Uterus (tissue), 4 donors: ENCODE measurements at places on chromosomes 7 and 10. TPM values are rescaled to one million over a fixed set of nuclear protein-coding genes. Genes with fewer than 3 reads are reported as not detected.

DNA sequence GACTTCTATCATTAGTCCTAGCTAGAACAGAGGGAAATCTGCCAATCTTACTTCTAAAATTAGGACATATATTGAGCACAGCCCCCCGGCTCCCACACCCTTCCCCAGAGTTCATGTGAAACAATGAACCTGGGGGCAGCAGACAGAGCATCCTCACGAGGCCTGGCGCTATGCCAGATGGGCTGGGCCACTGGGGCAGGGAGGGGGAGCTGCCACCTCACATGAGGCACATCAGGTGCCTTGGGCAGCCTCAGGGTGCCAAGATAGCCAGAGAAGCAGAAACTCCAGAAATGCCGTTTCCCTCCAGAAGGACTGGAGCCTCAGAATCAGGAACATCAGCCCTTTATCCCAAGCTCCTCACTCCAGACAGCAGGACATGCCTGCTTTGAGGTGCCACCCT, 92.8 kb upstream of the LANCL2 start:
- H3K27ac ChIP-seq, result no peak overlapping the region
- no peaks in the 10 kb centered on the region for H3K4me1 ChIP-seq
- H3K27me3 ChIP-seq, result no peaks in the 10 kb centered on the region
- no peak overlapping the region for H3K4me3 ChIP-seq
- DNase-seq, result no peak

DNA sequence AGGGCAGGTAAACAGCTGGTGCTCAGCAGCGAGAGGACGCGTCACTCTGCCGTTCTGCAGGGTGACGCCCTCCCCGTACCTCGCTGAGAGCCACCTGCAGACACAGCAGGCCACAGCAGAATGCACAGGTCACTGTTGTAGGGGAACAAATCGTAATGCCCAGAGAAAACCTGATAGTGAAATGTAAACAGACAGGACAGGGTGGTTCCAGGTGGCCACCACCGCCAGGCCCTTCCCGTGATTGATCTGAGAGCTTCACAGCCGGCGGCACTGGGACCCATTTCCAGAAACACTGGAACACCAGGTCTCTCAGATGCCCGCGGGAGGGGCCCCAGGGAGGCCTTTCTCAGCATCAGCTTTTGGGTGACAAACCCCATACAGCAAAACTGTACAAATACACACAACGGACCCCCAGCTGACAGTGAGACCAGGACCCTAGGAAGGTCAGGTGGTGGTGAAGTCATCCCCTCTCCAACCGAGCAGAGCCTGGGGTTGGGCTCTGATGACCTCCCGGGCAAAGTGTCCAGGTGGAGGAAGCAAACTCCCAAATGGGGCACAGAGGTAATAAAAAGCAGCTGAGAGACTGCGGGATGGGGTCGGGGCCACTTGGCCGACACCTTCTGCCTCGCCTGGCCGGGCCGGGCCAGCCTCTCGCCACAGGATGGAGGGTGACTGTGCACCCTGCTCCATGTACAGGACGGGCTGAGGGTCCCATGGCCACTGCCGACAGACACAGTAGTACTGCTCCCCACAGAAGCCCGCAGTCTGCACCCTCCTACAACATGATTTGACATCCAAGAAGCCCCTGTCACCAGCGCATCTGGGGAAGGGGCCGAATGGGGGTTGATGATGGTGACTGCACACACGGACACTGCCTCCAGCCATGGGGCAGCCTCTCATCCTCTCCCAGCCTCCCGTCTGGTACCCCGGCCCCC, 4.6 kb downstream of the BHLHA15 start:
- no peak overlapping the region for H3K4me3 ChIP-seq
- no peak overlapping the region for H3K27ac ChIP-seq
- DNase-seq, result no peak
- H3K36me3 ChIP-seq, result no peaks in the 10 kb centered on the region
- H3K27me3 ChIP-seq, result no peaks in the 10 kb centered on the region

GRCh38 chr10:15652117-15652516, 67.6 kb downstream of the ITGA8 start:
- no peak overlapping the region for H3K4me3 ChIP-seq
- H3K36me3 ChIP-seq, result no peaks in the 10 kb centered on the region
- no peak for DNase-seq
- no peaks in the 10 kb centered on the region for H3K27me3 ChIP-seq

DNA sequence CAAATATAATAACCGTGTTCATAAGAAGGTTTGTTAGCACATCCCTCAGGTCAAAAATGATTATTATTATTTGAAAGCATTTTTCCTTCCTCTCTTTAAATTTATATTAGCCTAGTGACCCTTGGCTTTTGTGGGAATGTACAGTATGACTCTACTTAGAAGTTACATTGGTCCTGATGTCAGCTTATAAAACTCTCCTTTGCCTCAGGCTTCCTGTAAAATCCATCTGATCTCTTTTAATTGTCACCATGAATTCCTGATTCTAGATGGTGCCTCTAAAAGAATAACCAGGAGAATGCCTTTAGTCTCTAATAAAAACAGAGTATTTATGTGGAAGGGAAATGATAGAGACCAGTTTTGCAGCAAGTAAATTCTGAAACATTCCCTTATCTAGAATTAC, 1134.4 kb downstream of the XPNPEP1 start:
- no peak for DNase-seq
- H3K36me3 ChIP-seq, result no peaks in the 10 kb centered on the region
- H3K27me3 ChIP-seq, result no peaks in the 10 kb centered on the region
- no peaks in the 10 kb centered on the region for H3K4me1 ChIP-seq

The ZMIZ2 gene
- 2.8 TPM for total RNA-seq

GRCh38 chr10:49207113-49207512, 18.9 kb upstream of the TMEM273 start:
- no peak for DNase-seq
- H3K4me1 ChIP-seq, result no peaks in the 10 kb centered on the region
- no peaks in the 10 kb centered on the region for H3K36me3 ChIP-seq
- no peak overlapping the region for H3K27ac ChIP-seq
- no peak overlapping the region for H3K4me3 ChIP-seq

DNA sequence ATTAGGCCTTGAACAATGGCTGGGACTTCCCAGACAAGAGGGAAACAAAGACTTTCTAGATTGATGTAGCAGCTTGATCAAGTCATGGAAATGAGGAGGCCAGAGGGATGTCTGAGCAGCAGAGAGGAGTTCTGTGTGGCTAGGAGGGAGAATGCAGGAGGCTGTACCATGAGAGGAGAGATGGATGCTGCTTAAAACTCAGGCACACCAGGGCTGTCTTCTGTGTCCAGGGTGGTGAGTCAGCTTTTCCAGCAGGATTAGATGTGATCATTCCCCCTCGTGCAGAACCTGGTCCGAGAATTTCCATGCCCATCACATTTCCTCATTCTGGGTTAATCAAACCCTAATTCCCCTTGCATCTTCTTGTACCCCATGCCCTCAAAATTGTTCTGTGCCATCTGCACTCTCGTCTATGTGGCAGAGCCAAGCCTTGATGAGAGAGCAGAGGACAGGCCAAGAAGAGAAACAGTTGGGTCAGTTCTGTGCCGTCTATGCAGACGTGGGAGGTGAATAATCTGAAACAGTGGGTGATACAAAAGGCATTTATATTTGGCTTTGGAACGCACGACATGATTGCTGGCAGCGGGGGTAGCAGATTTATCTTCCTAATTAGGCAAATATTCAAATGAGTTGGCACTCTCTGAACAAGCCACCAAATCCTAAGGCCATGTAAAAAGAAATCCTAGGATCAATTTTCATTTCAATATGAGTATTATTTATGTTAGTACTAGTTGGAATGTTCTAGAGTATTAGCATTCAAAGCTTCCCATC, 160.7 kb downstream of the TMEM178B start:
- no peaks in the 10 kb centered on the region for H3K4me1 ChIP-seq
- no peak overlapping the region for H3K4me3 ChIP-seq
- no peaks in the 10 kb centered on the region for H3K27me3 ChIP-seq
- no peaks in the 10 kb centered on the region for H3K36me3 ChIP-seq
- H3K27ac ChIP-seq, result no peak overlapping the region

GRCh38 chr10:128992770-128993169, 474.3 kb upstream of the MGMT start:
- H3K27me3 ChIP-seq, result no peaks in the 10 kb centered on the region
- no peaks in the 10 kb centered on the region for H3K36me3 ChIP-seq
- H3K4me3 ChIP-seq, result no peak overlapping the region
- no peak for DNase-seq
- no peaks in the 10 kb centered on the region for H3K4me1 ChIP-seq
- no peak overlapping the region for H3K27ac ChIP-seq

The OR13A1 gene
- 1.2 TPM for total RNA-seq

The LGI1 gene
- total RNA-seq, result not detected

The ABCB1 gene
- 7.9 TPM for total RNA-seq

The UTF1 gene
- not detected for total RNA-seq
